Stimulated activated CD8-positive, alpha-beta memory T cell treated with anti-CD3 and anti-CD28 coated beads, Interleukin-15, amount 100 ng/mL, for 48 hours (primary cell): ENCODE measurements at places on chromosomes 16 and 17.

GRCh38 chr16:17420816-17421215 lies 49.9 kb downstream of the XYLT1 start:
- DNase-seq, result no peak

GRCh38 chr16:70152578-70153302 lies 20.8 kb upstream of the CLEC18C start:
- no peak for DNase-seq

GRCh38 chr16:52501746-52502145 lies 45.2 kb downstream of the TOX3 start:
- DNase-seq, result no peak

- DNase-seq, result no peak
These were observed 2.3 kb downstream of the IL17C start for GRCh38 chr16:88640498-88641247.

DNA sequence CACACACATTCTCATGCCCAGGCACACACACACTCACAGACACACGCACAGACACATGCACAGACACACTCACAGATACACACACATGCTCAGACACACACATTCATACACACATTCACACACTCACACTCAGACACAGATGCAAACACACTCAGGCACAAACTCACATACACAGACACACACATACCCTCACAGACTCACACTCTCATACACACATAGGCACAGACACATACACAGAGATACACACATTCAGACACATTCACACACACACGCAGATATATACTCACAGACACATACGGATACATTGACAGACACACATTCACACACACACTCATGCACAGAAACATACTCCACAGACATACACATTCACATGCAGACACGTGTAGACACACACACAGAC lies 89.6 kb downstream of the RBFOX3 start:
- no peak for DNase-seq

- DNase-seq, result no peak
These were observed 20.6 kb upstream of the PRKCA start for GRCh38 chr17:66281661-66282369.

- no peak for DNase-seq
These were observed 9.0 kb downstream of the CANT1 start for GRCh38 chr17:79000396-79001189.

- no peak for DNase-seq
These were observed 121.7 kb upstream of the CCL2 start for GRCh38 chr17:34133350-34133749.

GRCh38 chr16:4231886-4232285 lies 10.0 kb downstream of the SRL start:
- no peak for DNase-seq

- DNase-seq, result no peak
These were observed 120.5 kb downstream of the HS3ST4 start for GRCh38 chr16:25812215-25812614.

GRCh38 chr16:24125214-24125613 lies 130.9 kb upstream of the CACNG3 start:
- no peak for DNase-seq

DNA sequence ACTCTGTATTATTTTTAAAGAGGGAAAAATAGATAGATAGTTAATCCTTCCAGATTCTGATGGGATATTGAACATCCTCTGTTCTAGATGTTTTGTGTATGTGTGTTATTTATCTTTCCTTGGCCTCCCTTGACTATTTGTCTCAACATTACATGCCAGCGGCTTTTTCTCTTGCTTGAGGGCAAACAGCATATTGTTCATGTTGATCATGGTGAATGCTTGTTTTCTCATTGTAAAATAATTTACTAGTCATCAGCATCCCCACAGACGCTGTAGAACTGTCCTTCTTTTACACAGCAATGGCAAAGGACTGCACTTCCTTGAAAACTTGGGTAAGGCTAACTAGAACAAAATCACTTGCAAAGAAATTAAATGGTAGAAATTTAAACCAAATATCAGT lies 1376.4 kb upstream of the GOT2 start:
- DNase-seq, result no peak

DNA sequence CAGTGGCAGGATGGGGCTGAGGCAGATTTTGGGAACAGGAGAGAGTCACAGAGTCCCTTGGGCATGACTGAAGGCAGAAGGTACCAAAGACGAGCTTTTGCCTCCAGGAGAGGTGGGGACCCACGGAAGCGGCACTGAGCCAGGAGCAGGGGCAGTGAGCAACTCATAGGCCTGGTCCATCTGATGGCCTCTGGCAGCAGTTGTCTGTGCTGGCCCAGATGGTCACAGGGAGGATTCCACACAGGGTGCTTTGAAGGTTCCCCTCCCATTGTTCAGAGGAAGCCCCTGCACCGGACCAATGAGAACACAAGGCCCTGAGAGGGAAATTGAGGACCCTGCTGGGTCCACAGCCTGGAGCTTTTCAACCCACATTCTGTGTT lies 360.3 kb upstream of the TNRC6C start:
- no peak for DNase-seq

GRCh38 chr16:8537691-8538342 lies 52.5 kb downstream of the TMEM114 start:
- DNase-seq, result no peak

DNA sequence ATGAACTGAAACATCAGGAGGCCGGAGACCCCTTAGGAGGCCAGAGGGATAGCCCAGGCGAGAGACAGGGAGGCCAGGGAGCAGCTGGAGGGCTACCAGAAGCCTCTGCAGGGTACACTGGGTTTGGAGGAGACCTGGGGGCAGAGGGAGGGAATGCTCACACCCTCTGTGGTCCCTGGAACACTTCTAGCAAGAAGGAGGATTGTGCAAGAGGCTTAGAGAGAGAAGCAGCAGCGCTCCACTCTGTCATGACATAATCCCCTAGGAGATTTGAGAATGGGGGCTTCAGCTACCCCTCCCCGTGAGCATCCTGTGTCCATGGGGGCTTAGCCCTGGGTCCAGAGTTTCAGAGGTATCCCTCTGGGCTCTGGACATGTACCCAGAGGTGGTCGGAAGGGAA lies 15.8 kb downstream of the GPR142 start:
- DNase-seq, result no peak

DNA sequence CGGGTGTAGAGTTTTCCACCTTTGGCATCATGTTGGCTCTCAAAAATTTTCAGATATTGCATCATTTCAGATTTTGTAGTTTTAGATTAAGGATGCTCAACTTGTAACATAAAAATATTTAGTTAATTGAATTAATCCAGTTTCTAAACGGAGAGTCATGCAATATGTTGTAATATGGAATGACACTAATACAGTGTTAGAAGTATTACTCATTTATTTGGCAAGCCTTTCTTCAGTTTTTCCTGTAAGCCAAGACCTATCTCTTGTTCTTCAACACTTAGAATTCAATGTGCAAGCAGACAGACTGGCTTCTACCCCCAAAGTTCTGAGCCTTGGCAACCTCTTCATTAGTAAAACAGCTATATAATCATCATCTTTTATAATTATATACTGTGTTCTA lies 985.0 kb upstream of the GOT2 start:
- DNase-seq, result no peak

GRCh38 chr16:49652456-49653172 lies 203.3 kb downstream of the ZNF423 start:
- DNase-seq, result no peak

GRCh38 chr17:70691150-70691549 lies 521.8 kb downstream of the KCNJ2 start:
- DNase-seq, result no peak

- no peak for DNase-seq
These were observed 159.7 kb upstream of the SHISA6 start for GRCh38 chr17:11081342-11081741.

GRCh38 chr17:63446753-63447470 lies 806 bp upstream of the CYB561 start:
- DNase-seq, result peak; percentile 39

- no peak for DNase-seq
These were observed 6.3 kb downstream of the CSF3 start for GRCh38 chr17:40021451-40021971.
